Cortex of kidney (tissue), 1 donor: ENCODE measurements at places on chromosomes 11 and 22.

DNA sequence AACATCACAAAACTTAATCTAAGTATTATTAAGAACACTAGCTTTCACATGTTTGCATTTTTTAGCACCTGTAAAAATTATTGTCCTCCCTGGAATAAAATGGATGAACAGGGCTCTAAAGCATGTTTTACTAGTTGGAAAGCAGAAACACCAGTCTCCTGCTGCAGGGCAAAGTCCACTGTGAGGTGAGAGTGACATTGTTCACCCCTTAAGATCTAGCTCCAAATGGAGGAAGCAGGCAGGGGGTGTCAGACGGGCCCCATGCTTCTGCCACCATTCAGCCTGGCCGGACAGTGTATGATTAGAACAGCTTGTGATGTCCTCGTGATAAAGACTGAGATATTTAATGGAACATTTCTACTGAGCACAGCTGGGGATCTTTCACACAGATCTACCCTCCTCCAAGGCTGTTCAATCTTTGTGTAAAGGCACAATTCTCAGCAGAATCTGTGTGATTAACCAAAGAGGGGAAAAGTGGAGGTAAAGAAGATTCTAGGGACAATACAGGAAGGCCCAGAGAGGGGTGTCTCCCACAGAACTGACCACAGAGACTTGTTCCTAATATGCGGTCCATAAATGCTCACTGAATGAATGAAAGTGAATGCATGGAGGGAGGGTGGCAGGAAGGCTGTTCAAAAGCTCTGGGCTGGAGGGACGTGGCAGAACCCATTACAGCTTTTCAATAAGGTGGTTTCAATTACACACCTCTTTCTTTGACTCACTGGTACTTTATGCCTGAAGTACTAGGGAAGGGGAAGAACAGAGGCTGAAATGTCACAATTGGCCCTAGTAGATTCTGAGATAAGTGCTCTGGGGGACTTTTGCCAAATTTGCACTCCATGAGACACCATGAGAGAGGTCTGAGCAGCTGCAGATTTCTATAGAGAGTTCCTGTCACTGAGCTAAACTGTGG is 239.1 kb upstream of the ARHGAP20 start:
- DNase-seq = no peak

DNA sequence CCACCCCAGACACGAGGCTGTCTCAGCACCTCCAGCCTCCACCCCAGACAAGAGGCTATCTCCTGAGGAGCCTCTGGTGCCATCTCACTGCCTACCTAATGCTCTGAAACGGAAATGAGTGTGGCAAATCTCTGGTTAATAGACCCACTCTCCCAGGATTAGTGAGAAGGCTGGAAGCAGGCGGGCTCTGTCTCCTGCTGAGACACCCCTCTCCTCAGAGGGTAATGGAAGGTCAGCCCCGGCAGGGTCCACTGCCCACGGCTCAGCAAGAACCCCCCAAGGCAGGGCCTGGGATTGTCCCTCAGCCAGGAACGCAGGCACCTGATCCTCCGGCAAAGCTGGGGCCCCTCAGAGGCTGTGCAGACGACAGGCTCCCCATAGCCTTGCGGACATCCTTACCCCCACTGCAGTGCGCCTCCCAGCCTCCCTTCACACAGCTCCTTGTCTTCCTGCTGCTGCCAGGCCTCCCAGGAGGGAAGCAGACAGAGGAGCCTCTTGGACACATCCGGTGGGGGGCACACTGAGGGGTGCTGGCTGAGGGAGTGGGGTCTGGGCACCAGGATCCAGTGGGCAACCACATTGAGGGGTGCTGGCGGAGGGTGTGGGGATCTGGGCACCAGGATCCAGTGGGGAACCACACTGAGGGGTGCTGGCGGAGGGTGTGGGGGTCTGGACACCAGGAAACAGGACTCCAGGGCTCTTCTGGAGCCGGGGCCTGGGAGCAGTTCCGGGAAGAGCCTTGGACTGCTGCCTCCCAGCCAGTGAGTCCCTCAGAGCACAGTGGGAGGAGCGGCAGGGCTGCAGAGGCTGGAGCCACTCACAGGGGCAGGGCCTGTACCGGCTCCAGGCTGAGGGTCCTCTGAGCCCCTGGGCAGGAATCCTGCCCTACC is 13.1 kb downstream of the CHID1 start:
- no peak for DNase-seq

DNA sequence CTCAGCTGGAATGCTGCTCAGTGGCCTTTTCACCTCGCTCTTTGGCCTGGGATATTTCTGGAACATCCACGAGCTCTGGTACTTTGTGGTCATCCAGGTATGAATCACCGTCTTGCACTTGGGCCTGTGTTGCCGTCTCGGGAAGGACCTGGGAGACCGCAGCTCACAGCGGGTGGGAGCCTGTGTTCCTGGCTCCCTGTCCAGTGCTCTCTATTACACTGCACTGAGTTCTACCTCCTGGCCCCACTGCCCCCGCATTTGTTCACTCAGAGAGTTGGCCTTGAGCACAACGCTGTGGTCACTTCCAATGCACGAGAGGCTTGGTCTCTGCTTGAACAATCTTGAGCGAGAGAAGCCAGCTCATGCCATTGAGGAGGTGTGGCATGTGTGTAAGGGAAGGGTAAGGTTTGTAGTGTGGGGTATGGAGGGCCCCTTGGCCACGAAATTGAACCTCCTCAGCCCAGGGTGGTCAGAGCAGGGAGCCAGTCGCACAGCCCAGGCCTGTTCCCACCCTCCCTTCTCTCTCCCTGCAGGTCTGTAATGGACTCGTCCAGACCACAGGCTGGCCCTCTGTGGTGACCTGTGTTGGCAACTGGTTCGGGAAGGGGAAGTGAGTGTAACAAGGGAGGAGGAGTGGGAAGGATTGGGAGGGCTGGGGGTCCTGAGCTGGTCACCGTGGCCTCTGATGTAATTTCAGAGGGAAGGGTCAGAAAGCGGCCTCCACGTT is 16.2 kb downstream of the SLC37A2 start:
- DNase-seq = no peak

- no peak for DNase-seq
Measured at GRCh38 chr11:21401496-21401895, 732.1 kb downstream of the NELL1 start.

- no peak for DNase-seq
Measured at GRCh38 chr22:20354238-20354975, 34.5 kb upstream of the DGCR6L start.

GRCh38 chr22:19607192-19608002 is 83.2 kb upstream of the CLDN5 start:
- DNase-seq = no peak

GRCh38 chr11:86230179-86230804 is 14.3 kb upstream of the EED start:
- no peak for DNase-seq
